ENCODE measurements at places on chromosomes 13 and 19.
A peak's percentile ranks its signal among the peaks of the same experiment; 100 is the strongest.

DNA sequence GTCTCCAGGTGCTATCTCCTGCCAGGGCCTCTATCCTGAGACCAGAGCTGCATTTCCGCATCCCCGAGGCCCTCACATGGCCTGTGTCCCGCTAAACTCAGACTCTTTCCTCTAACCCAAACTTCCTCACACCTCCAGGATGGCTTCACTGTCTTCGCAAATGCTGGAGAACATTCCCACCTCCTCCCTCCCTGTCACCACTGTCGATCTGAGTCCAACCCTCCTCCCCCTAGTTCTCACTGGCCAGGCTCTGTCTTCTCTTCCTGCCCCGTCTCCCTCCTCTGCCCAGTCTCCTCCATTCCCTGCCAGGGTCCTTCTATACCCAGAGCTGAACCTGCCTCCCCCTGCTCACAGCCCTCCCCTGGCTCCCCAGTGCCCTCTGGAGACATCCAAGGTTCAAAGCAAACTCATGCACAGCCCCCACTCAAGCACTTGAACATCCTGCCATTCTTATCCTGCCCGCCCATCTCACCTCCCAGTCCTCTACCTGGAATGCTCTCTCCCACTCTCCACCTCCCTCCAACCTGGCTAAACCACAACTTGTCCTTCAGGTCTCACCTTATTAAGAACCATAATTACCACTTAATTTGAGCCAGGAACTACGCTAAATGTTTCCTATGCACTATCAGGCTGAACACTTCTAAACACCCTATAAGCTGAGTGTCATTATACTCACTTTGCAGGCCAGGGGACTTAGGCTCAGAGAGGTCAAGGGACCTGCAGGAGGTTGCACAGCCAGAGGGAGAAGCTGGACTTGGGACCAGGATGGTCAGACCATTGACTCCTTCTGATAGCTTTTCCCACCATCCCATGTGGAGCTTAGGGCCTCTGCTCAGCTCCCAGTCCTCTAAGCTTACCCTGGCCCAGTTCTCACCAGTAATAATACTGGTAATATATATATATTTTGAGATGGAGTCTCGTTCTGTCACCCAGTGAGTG is 961 bp upstream of the VSIG10L start:
- no peak for DNase-seq

- no peak for DNase-seq
Observed at GRCh38 chr19:35852029-35852780, at the start of gene NPHS1. Gene NPHS1 (minus strand): TSS chr19:35852504. CDS start chr19:35851837, 667 bp downstream.

GRCh38 chr13:26697069-26697955 is 63.3 kb downstream of the GPR12 start:
- DNase-seq: no peak

- DNase-seq: no peak
Observed at GRCh38 chr13:81686877-81687276, 1346.0 kb upstream of the SPRY2 start.

GRCh38 chr13:48144413-48145035 is 49.6 kb upstream of the MED4 start:
- DNase-seq: no peak

DNA sequence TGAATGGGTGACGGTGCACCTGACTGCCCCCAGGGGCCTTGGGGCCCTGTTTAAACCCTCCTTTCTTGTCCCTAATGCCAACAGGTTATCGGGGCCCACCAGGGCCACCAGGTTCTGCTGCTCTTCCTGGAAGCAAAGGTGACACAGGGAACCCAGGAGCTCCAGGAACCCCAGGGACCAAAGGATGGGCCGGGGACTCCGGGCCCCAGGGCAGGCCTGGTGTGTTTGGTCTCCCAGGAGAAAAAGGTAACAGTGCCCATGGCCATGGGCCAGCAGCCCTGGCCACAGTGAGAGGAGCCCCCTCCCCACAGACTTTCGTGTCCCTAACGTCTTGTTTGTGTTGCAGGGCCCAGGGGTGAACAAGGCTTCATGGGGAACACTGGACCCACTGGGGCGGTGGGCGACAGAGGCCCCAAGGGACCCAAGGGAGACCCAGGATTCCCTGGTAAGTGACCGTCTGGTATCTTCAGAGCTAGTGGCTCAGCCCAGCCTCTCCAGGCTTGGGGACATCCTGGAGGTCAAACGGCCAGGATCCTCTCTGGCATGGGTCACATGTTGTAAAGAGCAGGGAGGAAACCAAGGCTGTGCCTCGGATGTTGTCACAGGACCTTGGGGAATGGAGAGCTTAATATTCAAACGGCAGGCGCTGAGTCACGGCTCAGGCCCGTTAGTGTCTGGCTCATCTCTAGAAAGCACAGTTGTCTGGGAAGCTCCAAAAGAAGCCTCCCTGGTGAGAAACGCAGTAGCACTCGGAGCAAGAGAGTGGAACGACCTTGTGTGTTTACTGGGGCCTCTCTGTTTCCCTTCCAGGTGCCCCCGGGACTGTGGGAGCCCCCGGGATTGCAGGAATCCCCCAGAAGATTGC is 58.3 kb downstream of the RAB20 start:
- DNase-seq: no peak

DNA sequence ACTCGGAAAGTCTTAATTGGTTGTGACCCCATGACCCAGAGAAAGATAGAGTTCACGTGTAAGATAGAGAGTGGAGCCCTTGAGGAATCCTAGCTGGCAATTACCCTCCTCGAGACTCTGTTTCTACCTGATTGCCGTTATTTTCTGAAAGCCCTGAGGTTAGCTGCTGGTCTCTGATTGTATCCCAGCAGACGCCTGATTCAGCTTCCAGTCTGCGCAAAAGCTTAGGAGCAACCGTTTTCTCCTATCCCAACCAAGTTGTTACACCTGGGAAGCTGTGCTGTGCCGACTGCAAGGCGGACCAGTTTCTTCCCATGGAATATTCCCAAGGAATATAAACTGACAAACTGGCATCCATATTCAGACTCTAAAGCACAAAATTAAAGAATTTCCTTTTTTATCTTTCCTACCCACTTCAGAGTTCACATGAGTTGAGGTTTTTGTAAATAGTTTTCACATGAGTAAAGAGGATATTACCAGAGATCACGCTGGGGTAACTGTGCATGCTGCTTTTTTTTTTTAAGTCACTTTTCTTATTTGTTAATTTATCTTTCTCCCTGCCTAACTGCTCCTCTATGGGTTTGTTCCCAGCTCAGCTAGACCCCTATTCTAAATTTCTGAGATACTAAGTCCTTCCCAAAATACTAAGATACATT is 1.5 kb upstream of the TRPC4 start:
- no peak for DNase-seq

DNA sequence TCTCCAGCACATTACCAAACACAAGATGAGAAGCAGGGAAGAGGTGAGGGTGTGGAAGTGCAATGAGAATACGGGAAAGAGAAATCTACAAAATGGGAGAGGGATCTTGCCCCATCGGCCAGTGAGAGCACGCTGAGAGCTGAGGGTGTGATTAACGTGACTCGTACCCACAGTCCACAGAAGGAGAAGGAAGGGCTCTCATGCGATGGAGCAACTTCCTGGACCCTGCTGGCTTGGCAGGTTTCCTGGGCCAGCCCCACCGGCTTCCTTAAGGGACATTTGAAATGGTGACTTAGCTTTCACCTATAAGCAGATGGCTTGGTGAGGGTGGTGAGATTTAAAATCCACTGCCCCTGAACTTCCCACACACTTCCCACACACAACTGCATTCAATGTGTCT is 740.1 kb downstream of the UQCRFS1 start:
- DNase-seq: no peak

DNA sequence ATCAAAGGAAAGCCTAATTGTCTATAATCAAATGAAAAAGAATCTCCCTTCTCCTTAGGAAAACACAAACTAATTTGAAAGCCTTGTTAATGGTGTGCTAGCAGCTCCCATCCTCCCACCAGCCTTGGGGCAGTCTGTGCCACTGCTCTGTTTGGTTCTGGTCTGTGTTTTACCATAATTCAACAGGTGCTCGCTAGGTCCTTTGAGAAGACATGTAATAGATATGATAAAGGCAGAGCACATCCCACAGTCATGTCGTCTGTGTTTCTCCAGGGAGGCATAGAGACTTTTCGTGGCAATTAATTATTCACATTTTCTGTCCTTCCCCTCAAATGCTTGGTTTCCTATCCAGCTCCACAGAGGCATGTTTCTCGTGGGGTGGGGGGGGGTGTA is 23.8 kb downstream of the FAM124A start:
- DNase-seq: no peak

DNA sequence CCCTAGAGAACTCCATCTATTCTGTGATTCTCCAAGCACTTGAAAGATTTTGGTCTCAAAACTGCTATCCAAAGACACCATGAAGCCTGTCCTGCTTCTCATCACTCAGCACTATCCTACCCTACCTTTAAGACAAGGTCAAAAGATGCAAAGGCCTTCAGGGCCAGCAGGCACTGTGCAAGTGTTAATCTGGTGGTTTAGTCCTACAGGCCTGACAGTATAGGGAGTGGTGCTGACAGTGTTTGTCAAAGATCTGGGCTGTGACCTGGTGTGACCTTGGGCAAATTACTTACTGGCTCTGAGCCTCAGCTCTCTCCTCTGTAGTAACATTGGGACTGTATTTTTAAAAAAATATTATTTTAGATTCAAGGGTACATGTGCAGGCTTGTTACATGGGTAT is 28.0 kb downstream of the SIAH3 start:
- DNase-seq: no peak

DNA sequence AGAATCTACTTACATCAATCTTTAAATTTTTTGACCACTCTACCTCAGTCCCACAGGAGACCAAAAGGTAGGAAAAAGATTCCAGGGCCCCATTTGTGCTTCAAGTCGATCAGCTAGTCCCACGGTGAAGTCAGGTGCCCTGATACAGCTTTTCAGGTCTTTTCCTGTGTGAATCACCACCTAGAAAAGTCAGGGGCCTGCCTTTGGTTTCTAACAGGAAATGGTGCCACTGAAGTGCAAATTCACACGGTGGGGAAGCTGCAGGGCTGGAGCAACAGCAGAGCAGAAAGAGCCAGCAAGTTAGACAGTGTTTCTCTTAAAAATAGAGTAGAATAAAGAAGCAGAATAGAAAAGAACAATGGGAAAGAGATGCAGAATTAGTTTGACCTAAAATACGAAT is 107.5 kb downstream of the KLF12 start:
- peak; percentile 28 for DNase-seq

- no peak for DNase-seq
Observed at GRCh38 chr13:79645569-79645968, 164.6 kb downstream of the NDFIP2 start.

DNA sequence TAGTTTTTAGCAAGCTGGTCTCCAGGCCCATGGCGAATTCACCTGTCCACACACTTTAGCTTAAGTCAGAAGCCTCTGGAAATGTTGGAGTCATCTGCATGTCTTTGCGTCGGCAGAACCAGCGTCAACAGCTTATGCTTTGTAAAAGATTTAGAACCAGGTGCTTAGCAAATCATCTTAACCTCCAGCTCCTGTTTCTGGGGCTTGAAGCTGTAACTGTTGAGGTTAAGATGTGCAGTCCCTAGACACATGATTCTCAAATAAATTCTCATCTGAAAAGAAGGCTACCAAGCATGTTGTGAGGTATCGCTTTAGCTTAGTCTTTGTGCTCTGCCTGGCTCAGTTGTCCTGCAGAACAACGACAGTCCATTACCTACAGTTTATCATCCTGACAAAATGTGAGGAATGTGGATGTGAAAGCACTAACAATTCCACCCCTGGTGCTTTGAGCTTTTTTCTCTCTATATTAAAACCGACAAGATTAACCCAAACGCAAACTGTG is 4.4 kb downstream of the EFNB2 start:
- no peak for DNase-seq

DNA sequence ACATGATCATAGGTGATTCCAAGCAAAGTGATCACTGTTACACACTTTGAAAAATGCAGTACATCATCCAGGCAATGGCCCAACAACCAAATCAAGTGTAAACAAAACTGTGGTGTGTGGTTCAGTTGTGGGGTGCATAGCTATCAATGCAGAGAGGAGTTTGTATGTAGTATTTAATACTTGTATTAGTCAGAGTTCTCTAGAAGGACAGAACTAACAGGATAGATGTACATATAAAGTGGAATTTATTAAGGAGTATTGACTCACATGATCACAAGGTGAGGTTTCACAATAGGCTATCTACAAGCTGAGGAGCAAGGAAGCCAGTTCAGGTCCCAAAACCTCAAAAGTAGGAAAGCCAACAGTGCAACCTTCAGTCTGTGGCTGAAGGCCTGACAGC is 249.3 kb upstream of the HTR2A start:
- no peak for DNase-seq

Data from stimulated activated CD8-positive, alpha-beta memory T cell treated with anti-CD3 and anti-CD28 coated beads, Interleukin-4, amount 100 ng/mL, for 1 hour (primary cell).